ENCODE measurements at places on chromosomes 3 and 15. TPM values are rescaled to one million over a fixed set of nuclear protein-coding genes. Genes with fewer than 3 reads are reported as not detected.

Gene SLC28A1
- total RNA-seq = not detected

Gene BHLHE40
- total RNA-seq = 194 TPM

DNA sequence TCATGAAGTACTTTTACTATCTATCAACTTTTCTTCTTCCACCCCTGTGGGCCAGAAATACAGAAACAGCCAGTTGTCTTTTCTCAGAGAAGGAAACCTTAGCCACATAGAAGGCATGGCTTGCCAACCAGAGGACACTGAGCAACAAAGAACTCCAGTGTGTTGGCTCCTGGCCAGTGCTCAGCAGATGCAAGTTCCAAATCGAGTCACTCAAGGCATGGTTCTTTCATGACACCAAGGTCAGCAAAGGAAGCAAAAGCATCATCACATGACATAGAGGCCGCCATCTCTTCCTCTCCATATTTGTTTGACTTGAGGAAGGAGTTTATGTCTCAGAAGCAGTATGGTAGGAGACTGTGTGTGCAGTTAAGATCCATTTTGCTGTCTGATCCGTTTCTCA is 92.2 kb downstream of the MYLK start:
- DNase-seq = no peak

- DNase-seq = no peak
These were observed 32.0 kb upstream of the SEMA6D start for GRCh38 chr15:47685141-47685870.

- no peak for DNase-seq
These were observed 10.9 kb downstream of the CELSR3 start for GRCh38 chr3:48651771-48652170.
